Activated naive CD8-positive, alpha-beta T cell treated with anti-CD3 and anti-CD28 coated beads, Interleukin-2, amount 10 ng/mL, durations not matched to agents 7 days and 5 days (primary cell): ENCODE measurements at places on chromosomes 2 and 18. TPM values are rescaled to one million over a fixed set of nuclear protein-coding genes. Genes with fewer than 3 reads are reported as not detected.

GRCh38 chr2:8620611-8621382 lies 61.1 kb upstream of the ID2 start:
- DNase-seq, result no peak

GRCh38 chr2:45285771-45286390 lies 276.6 kb upstream of the SIX2 start:
- DNase-seq, result no peak

PARD6G gene
- 0.47 TPM for total RNA-seq

COL4A3 gene
- total RNA-seq, result not detected

GRCh38 chr2:105791229-105791628 lies 46.5 kb downstream of the NCK2 start:
- no peak for DNase-seq

- DNase-seq, result no peak
These were observed 607.7 kb downstream of the ARHGAP15 start for GRCh38 chr2:143736904-143737303.

MERTK gene
- 0.89 TPM for total RNA-seq

LHCGR gene
- total RNA-seq, result not detected

PFN4 gene
- not detected for total RNA-seq

GRCh38 chr18:41687138-41687537 lies 267.9 kb upstream of the PIK3C3 start:
- DNase-seq, result no peak

- DNase-seq, result no peak
These were observed 1611.1 kb upstream of the ZEB2 start for GRCh38 chr2:146131048-146131447.

- no peak for DNase-seq
These were observed 46.2 kb downstream of the CAB39 start for GRCh38 chr2:230758566-230759480.

NGEF gene
- total RNA-seq, result not detected
